Bone marrow (tissue), 2 donors: ENCODE measurements at places on chromosomes 6 and 20.

DNA sequence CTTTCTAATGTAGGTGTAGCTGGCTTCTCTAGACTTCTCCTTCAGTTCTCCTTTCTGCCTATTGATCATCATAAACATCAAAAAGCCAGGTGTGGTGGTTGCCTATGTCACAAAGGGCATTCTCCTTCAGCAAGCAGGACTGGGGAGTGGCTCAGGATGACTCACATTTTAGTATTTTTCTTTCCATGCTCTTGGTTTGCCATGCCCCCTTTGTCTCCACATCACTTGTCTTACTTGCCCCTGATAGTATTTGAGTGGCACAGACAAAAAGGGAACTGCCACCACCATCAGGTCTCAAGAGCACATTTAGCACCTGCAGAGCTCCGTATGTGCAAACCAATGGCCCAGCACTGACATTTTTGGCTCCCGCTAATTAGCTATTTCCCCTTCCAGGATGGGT is 698.8 kb downstream of the DHX35 start:
- DNase-seq: no peak

DNA sequence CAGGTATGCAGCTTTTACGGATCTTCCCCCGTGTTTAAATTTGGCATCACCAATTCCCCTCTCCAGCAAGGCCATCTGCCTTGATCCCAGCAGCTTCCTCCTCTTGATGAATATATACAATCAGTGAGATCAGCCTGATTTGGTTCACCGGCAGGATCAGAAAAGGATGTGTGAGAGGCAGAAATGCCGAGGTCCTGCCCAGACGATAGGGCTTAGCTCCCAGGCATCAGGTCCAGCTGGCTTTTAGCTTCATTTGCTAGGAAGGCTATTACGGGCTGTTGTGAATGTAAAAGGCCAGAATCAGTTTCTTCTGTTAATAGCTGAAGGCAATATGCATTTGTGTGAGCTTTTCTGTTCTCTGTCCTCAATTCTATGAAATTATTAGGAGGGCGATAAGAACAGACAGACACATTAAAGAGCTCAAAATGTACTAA is 372.8 kb downstream of the BTBD9 start:
- DNase-seq: no peak

DNA sequence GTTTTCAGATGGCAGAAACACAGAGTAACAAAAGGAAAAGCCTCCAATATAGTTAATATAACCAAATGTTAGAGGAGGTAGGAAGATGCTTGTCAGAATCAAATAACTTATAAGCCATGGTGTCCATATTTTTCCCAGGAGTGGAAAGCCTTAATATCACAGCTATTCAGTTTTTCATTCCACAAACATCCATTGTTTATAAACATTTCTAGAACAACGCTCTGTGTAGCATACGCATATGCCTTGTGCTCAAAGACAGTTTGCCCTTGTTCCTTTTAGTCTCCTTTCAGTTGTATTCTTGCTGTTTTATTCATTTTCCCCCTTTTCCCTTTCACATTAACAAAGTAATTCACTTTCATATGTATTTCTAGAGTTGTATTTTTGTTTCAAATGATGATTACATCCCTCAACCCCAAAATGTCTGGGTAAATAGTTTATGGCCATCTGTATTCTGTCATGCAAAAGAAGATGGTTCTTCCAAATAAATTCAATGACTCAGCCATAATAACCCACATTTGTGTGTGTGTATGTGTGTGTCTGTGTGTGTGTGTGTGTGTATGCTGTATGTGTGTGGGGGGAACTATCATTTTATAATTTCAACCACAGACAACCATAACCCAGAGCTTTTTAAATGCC is 455.7 kb upstream of the SOX4 start:
- no peak for DNase-seq

DNA sequence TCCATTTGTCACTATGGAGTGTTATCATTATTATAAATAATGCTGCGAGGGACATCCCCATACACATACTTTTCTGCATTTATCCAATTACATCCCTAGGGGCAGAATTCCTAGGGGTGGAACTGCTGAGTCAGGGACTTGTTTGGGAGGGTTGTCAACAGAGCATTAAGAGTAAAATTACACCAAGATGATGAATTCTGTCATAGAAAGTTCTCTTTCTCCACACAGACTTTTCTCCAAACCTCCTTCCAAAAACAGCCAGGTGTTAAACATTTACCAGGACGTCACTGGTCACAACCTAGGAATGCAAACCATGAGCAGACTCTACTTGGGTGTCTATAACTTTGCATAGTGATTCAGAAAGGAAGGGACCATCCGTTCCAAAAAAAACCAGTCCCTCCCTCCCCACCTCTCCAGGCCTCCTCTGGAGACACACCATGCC is 95.5 kb downstream of the PRND start:
- DNase-seq: no peak

GRCh38 chr20:19699180-19699971 is 58.7 kb upstream of the RIN2 start:
- DNase-seq: no peak

- DNase-seq: no peak
Measured at GRCh38 chr6:157158456-157158855, 164.9 kb downstream of the TMEM242 start.

- DNase-seq: no peak
Measured at GRCh38 chr6:24613361-24614042, 32.5 kb downstream of the KIAA0319 start.

- DNase-seq: no peak
Measured at GRCh38 chr6:1335367-1336037, 23.6 kb downstream of the FOXQ1 start.

- no peak for DNase-seq
Measured at GRCh38 chr6:135753196-135753595, 98.3 kb upstream of the PDE7B start.

GRCh38 chr6:15364401-15365037 is 118.7 kb downstream of the JARID2 start:
- no peak for DNase-seq

DNA sequence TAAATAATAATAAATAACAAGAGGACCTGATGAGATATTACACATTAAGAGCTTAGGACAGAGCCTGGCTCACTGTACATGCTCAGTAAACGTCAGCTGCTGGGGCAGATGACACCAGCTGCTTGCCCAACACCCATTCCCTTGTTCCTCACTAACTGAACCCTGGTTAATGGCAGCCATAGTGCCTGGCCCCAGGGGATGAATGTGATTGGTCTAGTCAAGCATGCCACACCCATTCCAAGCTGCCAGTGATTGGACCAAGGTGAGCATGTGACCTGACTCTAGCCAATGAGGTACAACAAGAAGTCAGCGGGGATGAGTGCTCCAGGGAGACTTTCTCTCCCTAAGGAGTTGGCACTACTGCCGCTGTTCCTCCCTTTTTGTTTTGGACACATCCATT is 85.1 kb upstream of the PTPN1 start:
- no peak for DNase-seq

DNA sequence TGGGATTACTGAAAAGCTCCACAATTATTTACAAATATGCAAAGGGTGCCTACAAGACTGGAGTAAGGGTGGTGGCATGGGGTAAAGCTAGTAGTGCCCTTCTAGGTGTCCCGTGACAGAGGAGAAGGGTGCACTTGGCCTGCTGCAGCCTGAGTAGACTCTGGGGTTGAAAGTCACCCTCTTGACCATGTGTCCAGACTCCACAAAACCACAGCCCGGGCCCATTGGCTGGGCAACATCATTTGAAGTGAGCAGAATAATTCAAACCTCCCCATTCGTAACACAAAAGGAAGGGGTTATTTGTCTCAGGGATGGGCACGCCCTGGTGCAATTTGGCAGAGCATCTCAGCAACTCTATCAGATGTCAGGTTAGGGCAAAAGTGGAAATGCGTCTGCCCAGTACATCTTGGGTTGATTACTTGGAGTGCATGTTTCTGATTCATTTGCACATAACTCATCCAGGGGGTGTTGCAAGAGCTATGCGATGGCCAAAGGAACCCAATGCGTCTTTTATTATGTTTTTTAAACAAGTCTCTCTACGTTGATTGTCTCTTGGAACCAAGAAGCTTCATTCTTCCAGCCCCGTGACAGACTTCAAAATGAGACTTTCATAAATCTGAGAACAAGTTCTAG is 56.7 kb downstream of the ISM1 start:
- DNase-seq: no peak

- no peak for DNase-seq
Measured at GRCh38 chr6:161074496-161075121, 83.0 kb downstream of the MAP3K4 start.

GRCh38 chr20:59459586-59459985 is 144.8 kb upstream of the PHACTR3 start:
- no peak for DNase-seq

- no peak for DNase-seq
Measured at GRCh38 chr6:166006900-166007301, 160.8 kb downstream of the TBXT start.
